ENCODE measurements at places on chromosomes 13 and 19. TPM values are rescaled to one million over a fixed set of nuclear protein-coding genes. Genes with fewer than 3 reads are reported as not detected.

The SMIM24 gene
- polyA plus RNA-seq, result 0.02 TPM

The SYNGR4 gene
- not detected for polyA plus RNA-seq

The LIM2 gene
- polyA plus RNA-seq, result not detected

The PRSS57 gene
- polyA plus RNA-seq, result not detected

The TMPRSS9 gene
- polyA plus RNA-seq, result 0.04 TPM

The PTPRH gene
- polyA plus RNA-seq, result 0.19 TPM

The ZNF473 gene
- 1.9 TPM for polyA plus RNA-seq

The AP1M2 gene
- 54.2 TPM for polyA plus RNA-seq

The TMEM38A gene
- 2.6 TPM for polyA plus RNA-seq

The SLITRK6 gene
- 1.1 TPM for polyA plus RNA-seq

The MBD3L2 gene
- not detected for polyA plus RNA-seq

The IL11 gene
- polyA plus RNA-seq, result 0.51 TPM

The KLK7 gene
- polyA plus RNA-seq, result 96.4 TPM

The LILRA1 gene
- polyA plus RNA-seq, result 0.08 TPM

The DEDD2 gene
- polyA plus RNA-seq, result 21.9 TPM

The ZNF888 gene
- 1.9 TPM for polyA plus RNA-seq

The IGLON5 gene
- polyA plus RNA-seq, result 0.15 TPM

The KLK2 gene
- polyA plus RNA-seq, result not detected

The ZNRF4 gene
- not detected for polyA plus RNA-seq

The PDE4C gene
- 0.07 TPM for polyA plus RNA-seq

The CPAMD8 gene
- 1.0 TPM for polyA plus RNA-seq

The MVB12A gene
- 64.2 TPM for polyA plus RNA-seq

The FIZ1 gene
- 10.9 TPM for polyA plus RNA-seq

The C19orf85 gene
- not detected for polyA plus RNA-seq

The CKM gene
- 0.14 TPM for polyA plus RNA-seq

The ZNF723 gene
- polyA plus RNA-seq, result not detected

The LAIR1 gene
- polyA plus RNA-seq, result 1.9 TPM

The GPR183 gene
- 1.5 TPM for polyA plus RNA-seq

The ZSCAN5A gene
- 3.9 TPM for polyA plus RNA-seq

The CDC16 gene
- polyA plus RNA-seq, result 36.1 TPM

The ADGRE1 gene
- 0.06 TPM for polyA plus RNA-seq

The ZNF66 gene
- 1.0 TPM for polyA plus RNA-seq

The ADM5 gene
- polyA plus RNA-seq, result 2.0 TPM

The EDNRB gene
- 1.5 TPM for polyA plus RNA-seq

The PSG5 gene
- not detected for polyA plus RNA-seq

The LYPD3 gene
- polyA plus RNA-seq, result 770 TPM

The MTMR6 gene
- polyA plus RNA-seq, result 4.5 TPM

The SERP2 gene
- polyA plus RNA-seq, result 0.83 TPM

The OPA3 gene
- polyA plus RNA-seq, result 4.0 TPM

The GALP gene
- polyA plus RNA-seq, result not detected

The CEACAM16 gene
- polyA plus RNA-seq, result not detected

The NLRP11 gene
- polyA plus RNA-seq, result not detected

The APOE gene
- polyA plus RNA-seq, result 9.6 TPM

The CABP5 gene
- not detected for polyA plus RNA-seq

The ZNF90 gene
- polyA plus RNA-seq, result 1.0 TPM

The CD70 gene
- 0.26 TPM for polyA plus RNA-seq

The C3 gene
- 25.6 TPM for polyA plus RNA-seq

The SHFL gene
- polyA plus RNA-seq, result 15.7 TPM

The ZFR2 gene
- polyA plus RNA-seq, result 0.02 TPM

The CLDN10 gene
- polyA plus RNA-seq, result 3.9 TPM

The RHPN2 gene
- polyA plus RNA-seq, result 0.76 TPM

The RUBCNL gene
- 0.28 TPM for polyA plus RNA-seq

The TMEM59L gene
- 0.71 TPM for polyA plus RNA-seq

The ZNF525 gene
- 3.2 TPM for polyA plus RNA-seq

The KRTDAP gene
- 238 TPM for polyA plus RNA-seq

The LCP1 gene
- 7.6 TPM for polyA plus RNA-seq

The FAM98C gene
- polyA plus RNA-seq, result 23.8 TPM

The ZIK1 gene
- 1.3 TPM for polyA plus RNA-seq
